ENCODE measurements at places on chromosomes 1 and 21.
A peak's percentile ranks its signal among the peaks of the same experiment; 100 is the strongest.

- DNase-seq, result no peak
These were observed 61.6 kb downstream of the KLHDC7A start for GRCh38 chr1:18542351-18542750.

GRCh38 chr1:8939362-8939995 is 6.2 kb upstream of the CA6 start:
- DNase-seq, result peak; percentile 42

- peak; percentile 23 for DNase-seq
These were observed 325.8 kb downstream of the SMYD3 start for GRCh38 chr1:246181241-246181640.

- peak; percentile 47 for DNase-seq
These were observed 91.1 kb downstream of the USP25 start for GRCh38 chr21:15820852-15821379.

- no peak for DNase-seq
These were observed 130.5 kb downstream of the EPHB2 start for GRCh38 chr1:22841142-22841541.

GRCh38 chr1:29251164-29252124 is 15.1 kb downstream of the PTPRU start:
- no peak for DNase-seq

GRCh38 chr1:232192781-232193450 is 437.0 kb downstream of the SIPA1L2 start:
- peak; percentile 17 for DNase-seq

DNA sequence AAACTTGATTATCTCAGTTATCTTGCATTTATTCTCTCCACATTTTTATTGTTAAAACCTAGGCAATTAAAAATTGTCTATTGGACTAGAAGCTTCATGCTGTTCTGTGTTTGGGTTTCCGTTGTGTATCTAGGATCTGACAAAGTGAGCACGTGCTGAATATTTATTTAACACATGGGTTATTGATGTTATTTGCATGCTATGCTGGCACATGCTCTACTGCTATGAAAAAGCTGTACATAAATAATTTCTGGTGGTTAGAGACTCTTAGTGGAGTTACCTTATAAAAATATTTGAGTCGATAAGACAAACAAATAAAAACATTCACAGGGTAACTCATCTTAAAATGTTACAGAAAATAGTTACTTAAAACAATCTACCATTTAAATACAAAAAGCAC is 1769.7 kb downstream of the MRPL39 start:
- DNase-seq, result no peak

GRCh38 chr21:15390049-15390448 is 325.2 kb upstream of the NRIP1 start:
- no peak for DNase-seq

- DNase-seq, result no peak
These were observed 168.9 kb downstream of the KCNK2 start for GRCh38 chr1:215251428-215251827.

DNA sequence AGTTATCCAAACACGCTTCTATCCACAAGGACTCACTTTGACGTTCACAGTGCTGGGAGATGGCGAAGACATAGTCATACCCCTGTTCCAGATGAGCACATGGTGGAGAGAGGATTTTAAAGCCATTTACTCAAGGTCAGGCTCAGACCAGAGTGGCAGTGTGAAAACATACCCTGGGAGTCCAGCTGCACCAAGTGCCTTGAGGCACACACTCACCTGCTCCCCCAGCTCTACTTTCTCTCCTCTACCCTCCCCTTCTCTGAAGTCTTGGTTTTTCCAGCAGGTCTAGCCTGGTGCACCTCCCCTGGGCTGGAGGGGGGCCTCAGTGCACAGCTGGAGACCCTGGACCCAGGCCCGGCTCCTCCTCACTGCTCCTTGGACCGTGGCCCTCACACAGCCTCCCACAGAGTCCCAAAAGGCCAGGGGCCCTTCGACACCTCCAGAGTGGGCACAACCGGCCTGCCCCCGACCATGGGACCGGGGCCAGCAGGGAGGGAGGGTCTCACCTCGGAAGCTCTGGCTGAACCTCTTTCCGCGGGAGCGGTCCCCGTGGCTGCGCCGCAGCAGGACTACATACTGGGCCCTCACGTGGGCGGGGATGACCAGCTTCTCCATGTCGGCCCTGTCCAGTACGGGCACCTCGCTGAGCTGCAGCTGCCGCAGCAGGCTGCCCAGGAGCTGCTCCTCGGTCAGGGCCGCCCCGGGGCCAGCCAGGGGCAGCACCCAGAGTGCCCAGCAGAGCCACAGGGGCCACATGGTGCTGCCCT is 452 bp downstream of the LEFTY2 start:
- DNase-seq, result no peak

GRCh38 chr21:44892536-44893277 is 19.2 kb upstream of the PTTG1IP start:
- peak; percentile 19 for DNase-seq

DNA sequence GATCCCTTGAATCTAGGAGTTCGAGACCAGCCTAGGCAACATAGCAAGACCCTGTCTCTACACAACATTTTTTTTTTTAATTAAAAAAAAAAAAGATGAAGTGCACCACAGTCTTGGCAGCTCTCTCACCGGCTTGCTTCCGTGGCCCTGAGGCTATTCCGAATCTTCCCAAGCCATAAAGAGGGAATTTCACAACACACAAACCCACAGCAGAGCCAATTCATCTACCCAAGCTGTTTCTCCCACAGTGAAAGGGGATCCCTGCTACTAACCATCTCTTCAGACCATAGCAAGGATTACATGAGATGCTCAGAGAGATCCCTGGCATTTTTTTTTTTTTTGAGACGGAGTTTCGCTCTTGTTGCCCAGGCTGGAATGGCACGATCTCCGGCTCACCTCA is 8.3 kb upstream of the CHD5 start:
- no peak for DNase-seq

GRCh38 chr1:116352349-116352813 is 20.7 kb upstream of the ATP1A1 start:
- no peak for DNase-seq

- DNase-seq, result no peak
These were observed 7.4 kb downstream of the MED8 start for GRCh38 chr1:43382027-43382779.

DNA sequence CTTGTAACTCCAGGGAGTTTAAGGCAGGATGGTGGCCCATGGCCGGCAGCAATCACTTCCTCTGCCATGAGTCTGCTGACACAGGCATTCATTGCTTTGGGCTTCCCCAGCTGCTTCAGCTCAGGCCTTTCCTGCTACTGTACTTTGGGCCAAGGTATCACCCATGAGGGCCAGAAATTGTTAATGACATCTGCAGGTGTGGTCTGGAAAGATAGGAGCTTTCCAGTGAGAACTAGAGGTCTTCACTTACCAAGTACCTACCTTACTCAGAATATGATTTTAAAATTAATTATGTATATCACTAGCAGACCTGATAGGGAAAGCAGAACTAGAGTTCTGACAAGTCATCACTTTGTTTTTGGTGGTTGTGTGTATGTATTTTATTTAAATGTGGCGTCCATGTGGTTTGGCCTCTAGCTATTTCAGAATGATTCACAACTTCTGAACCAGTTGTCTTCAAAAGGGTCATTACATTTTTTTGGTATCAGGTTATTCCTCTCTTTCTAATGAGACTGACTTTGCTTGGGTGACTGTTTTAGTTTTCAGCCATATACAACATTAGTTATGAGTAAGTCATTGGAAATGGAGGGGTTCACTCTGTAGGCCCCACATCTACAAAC is 2.7 kb downstream of the RGL1 start:
- peak; percentile 87 for DNase-seq

DNA sequence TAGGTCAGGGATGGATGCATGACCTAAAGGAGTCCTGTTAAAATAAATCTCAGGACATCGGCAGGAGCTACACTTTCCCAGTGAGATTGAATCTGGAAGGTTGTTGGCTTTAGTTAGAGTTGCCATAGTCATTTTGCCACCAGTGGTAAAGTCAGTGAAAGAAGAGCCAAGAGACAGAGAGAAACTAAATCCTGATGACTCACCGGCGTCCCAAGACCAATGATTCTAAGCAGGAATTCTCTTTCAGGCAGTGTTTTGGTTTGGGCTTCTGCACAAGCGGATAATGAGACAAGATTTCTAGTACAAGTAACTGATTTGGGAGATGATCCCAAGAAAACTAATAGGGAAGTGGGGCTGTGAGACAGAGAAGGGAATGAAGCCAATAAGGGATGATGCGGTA is 88.8 kb upstream of the ETS2 start:
- peak; percentile 12 for DNase-seq

- no peak for DNase-seq
These were observed 3.3 kb upstream of the EPHA2 start for GRCh38 chr1:16158993-16159831.

- peak; percentile 66 for DNase-seq
These were observed 232.5 kb upstream of the TMEM51 start for GRCh38 chr1:14921057-14921456.

- DNase-seq, result no peak
These were observed 333.8 kb downstream of the NEGR1 start for GRCh38 chr1:71948561-71948960.

- peak; percentile 73 for DNase-seq
These were observed 69.7 kb downstream of the TTLL7 start for GRCh38 chr1:83929184-83929583.

DNA sequence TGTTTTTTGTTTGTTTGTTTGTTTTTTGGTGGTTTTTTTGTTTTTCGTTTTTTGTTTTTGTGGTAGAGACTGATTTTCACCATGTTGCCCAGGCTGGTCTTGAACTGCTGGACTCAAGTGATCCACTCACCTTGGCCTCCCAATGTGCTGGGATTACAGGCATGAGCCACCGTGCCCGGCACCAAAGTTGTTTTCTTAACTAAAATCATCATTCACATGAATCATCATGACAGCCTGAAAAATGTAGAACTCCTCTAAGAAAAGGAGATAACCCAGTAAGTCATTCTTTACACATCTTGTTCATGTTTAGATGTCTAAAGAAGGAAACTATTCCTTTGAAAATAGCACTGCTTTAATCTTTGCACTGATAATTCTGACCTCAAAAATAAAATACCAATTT is 37.5 kb downstream of the DISP1 start:
- peak; percentile 62 for DNase-seq

DNA sequence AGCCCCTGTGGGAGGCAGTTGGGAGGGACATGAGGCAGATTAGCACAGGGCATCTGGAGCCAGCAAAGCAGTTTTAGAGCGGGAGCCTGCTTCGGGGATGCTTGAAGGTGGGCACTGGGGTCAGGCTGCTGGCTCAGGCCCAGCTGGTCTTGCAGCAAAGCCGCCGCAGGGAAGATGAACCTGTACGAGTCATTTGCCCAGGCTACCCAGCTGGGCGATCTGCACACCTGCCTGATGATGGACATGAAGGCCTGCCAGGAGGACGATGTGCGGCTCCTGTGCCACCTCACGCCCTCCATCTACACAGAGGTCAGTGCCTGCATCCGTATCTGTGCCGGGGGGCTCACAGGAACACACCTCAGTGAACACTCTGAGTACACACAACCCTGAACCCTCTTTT is 7.7 kb upstream of the SLC27A3 start:
- no peak for DNase-seq

GRCh38 chr1:71166178-71167173 is 85.6 kb upstream of the ZRANB2 start:
- no peak for DNase-seq

DNA sequence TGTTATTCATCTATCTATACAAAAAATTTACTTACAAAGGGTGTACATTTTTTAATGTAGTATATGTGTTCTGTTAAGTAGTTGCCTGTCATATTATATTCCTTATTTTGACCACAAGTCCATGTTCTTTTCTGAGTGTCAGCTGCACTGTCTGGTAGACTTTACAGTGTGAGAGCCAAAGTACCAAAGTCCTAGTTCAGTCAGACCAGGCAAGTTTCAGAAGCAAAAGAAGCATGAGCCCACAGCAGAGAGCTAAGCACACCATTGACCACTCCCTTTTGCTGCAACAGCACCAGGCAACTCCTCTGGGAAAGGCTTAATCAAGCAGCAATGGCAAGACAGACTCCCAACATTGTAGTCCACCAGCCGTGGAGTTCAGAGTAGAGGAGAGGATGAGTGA is 631.9 kb upstream of the PKN2 start:
- DNase-seq, result no peak

- DNase-seq, result no peak
These were observed 459 bp downstream of the FOXE3 start for GRCh38 chr1:47416319-47417169.

DNA sequence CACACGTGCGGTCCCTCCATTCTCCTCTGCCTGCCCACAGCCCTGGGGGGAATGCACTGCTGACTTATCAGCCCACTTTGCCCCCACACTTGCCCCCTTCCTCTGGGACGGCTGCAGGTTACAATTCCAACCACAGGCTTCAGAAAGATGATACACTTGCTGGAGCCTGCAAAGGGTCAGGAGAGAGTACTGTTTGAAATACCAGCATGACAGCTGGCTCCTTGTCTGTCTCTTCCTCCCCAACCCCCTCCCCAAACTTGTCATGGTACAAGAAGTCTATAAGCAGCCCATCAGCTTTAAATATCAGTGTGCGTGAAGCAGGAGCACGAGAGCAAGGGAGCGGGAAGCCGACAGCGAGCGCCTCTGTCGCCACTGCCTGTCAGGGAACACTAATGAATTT is 62.4 kb downstream of the ERI3 start:
- DNase-seq, result no peak

GRCh38 chr1:205237526-205238484 is 10.1 kb downstream of the TMCC2 start:
- no peak for DNase-seq

- no peak for DNase-seq
These were observed 72.0 kb upstream of the TLR5 start for GRCh38 chr1:223215026-223215425.

DNA sequence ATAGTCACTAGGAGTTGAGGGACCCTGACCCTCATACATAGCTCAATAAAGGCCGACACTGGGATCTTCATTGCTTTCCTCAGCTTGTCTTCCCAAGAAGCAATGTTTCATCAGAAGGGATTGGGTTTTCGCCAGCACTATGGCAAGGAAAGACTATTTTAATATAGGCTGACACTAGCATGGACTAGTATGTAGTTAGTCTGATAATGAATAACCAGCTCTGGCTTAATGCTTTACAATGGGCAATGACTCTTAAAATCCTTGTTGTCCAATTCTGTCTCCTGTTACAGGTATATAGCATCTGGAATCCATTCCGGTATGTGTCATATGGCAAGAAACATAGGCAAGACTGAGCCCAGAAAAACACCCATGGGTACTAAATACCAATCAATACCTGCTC is 15.3 kb upstream of the SYT2 start:
- DNase-seq, result no peak

DNA sequence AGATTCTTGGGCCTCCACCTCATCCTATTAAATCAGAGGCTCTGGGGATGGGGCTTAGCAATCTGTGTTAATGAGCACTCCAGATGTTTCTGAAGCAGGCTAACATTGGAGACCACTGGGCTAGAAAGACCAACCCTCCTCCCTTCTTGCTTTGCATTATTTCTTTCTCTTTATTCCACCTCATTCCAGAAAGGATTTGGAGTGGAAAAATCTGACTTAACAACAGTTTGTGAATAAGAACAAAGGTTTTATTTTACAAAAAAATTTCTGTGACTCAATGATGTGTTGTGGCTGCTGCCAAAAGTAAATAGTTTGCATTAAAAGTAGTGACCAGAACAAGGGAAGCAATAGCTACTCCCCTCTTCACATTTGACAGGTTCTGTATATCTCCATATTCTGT is 79.4 kb downstream of the TGFB2 start:
- no peak for DNase-seq
